ENCODE measurements at places on chromosomes 11 and 22.

- DNase-seq, result no peak
Observed at GRCh38 chr11:120400564-120401364, 64.6 kb downstream of the ARHGEF12 start.

GRCh38 chr11:126601550-126602215 is 246.2 kb downstream of the ST3GAL4 start:
- no peak for DNase-seq

DNA sequence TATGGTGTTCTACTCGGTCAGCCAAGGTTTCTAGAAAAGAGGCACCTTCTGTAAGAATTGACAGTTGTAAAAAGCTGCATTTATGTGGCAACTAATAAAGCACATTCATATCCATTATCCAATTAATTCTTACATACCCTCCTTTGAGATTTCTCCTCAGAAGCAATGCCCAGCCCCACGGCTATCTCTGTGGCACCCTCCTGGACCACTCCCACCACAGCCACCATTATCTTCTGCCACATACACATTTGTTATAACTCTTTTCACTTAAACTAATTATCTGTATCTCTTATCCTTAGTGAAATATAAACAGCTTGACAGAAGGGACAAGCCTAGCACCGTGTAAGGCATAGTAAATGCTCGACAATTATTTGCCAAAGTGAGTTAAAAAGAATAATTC is 48.5 kb downstream of the PAK1 start:
- no peak for DNase-seq

DNA sequence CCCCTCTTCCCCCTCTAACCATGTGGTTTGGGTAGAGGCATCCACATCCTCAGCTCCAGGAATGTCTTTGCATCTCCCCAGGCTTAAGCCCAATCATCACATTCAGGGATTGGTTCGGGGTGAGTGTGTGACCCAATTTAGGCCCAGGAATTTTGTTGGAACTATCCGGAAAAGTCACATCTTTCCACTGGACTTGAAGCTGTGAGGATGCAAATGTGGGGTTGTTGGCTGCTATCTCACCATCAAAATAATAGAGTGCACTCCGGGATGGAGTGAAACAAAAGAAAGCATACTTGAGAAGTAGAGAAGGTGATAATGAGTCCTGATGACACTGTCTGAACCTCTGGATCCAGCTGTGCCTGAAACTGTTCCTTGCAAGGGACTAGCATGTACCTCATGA is 33.8 kb upstream of the OLFML1 start:
- no peak for DNase-seq

DNA sequence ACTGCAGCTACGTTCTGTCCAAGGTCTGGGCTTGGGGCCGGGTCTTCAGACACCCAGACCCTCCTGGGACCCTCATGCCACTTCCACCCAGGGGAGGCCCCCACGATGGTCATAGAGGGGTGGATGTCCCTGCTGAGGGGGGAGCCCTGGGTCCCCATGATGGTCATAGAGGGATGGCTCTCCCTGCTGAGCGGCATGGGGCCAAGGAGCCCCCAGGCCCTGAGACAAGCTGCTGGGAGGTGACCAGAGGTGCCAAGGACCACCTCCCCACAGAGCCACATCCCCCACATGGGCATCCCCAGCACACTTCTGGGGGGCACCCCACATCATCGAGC is 7.2 kb downstream of the MUC5B start:
- DNase-seq, result no peak

DNA sequence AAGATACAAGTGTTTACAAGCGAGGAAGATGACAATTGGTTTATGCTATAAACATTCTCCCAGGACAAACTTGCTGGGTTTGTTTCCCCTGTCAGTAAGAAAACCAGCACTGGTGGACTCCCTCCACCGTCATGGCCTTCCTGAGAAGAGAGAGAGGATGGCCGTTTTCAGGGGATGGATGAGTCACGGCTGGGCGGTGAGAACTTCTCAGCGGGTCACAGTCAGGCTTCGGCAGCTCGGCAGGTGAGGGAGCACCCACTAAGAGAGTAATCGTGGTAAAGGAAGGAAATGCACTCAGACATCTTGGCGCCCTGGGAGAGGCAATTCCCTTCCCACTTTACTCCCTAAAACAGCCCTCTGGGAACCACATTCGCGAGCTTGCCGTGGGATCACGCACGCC is 83.9 kb downstream of the NCAM1 start:
- DNase-seq, result no peak

- no peak for DNase-seq
Observed at GRCh38 chr11:58742140-58742539, 10.4 kb upstream of the GLYAT start.

DNA sequence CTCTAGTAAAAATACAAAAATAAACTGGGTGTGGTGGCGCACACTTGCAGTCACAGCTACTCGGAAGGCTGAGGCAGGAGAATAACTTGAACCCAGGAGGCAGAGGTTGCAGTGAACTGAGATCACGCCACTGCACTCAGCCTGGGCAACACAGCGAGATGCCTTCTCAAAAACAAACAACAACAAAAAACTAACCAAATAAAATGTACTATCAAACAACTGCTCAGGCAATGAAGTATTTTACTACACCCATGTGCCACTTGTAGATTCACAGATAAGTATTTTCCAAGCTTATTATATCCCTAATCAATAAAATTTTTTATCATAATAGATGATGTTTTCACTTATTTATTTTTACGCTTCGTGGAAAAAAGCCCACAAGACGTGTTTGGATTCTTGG is 924 bp downstream of the C11orf65 start:
- no peak for DNase-seq

DNA sequence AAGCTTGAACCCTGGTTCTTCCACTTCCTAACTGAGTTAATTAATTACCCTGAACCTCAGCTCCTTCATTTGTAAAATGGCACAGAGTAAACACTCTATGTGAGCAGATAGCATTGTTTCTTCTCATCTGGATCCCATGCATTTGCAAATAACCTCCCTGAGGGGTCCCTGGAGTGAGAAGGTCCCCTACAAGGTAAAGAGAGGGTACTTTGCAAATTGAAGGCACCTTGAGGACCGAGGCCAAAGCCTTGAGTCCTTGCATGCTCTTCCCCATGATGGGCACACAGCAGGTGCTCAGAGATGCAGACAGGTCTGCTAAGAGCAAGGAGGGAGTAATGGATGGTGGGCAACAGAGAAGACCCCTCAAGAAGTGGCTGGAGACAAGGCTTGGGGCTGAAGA is 33.2 kb downstream of the OTOG start:
- no peak for DNase-seq

DNA sequence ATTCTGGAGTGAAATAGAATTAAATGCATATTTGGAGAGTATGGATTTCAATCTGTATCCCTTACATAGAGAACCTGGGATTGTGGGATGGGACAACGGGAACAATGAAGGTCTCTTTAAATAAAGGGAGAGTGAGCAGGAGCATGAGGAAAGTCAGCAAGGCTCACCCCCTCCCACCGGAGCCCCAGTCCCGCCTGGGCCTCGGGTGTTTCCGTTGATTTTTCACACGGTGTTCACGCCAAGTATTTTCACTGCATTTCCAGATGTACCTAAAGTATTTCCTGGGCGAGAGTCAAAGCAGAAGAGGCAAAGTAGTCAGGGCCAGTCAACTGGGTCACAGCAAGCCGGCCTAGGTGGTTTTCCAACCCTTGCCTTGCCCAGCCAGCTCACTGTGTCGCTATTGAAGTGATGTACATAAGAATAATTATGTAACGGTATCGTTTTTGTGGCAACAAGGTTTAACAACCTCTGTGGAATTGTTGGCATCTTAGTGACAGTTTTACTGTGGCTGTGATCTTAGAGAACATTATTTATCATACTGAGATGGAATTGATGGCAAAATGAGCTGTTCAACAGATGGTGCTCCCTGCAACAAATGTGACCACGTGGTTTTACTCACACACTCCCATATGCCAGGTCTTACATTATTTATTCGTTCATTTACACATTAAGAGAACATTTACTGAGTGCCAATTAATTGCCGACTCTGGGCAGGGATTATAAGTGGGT is 177.3 kb downstream of the ADAMTS15 start:
- DNase-seq, result no peak

- no peak for DNase-seq
Observed at GRCh38 chr22:17269224-17269606, 50.0 kb upstream of the ADA2 start.

- no peak for DNase-seq
Observed at GRCh38 chr11:110243791-110244190, 52.6 kb downstream of the RDX start.

GRCh38 chr22:27302501-27302900 is 499.1 kb downstream of the MN1 start:
- DNase-seq, result no peak

DNA sequence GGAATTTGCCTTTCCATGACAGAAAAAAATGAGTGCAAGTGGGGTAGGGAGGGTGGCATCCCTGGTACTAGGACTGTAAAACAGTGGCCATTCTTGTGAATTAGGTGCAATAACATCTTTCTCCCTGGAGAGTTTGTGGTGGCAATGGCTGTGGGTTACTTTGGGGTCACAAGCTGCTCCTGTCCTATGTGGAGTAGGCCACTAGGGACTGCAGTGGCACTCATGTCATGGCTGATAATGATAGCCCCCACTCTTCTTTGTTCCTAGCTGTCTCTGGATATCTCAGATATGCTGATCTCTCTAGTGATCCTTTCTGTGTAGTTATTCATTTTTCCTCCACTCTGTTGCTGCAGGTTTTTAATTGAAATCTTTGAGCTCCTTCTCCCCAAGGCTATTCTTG is 270.5 kb upstream of the CHORDC1 start:
- DNase-seq, result no peak

DNA sequence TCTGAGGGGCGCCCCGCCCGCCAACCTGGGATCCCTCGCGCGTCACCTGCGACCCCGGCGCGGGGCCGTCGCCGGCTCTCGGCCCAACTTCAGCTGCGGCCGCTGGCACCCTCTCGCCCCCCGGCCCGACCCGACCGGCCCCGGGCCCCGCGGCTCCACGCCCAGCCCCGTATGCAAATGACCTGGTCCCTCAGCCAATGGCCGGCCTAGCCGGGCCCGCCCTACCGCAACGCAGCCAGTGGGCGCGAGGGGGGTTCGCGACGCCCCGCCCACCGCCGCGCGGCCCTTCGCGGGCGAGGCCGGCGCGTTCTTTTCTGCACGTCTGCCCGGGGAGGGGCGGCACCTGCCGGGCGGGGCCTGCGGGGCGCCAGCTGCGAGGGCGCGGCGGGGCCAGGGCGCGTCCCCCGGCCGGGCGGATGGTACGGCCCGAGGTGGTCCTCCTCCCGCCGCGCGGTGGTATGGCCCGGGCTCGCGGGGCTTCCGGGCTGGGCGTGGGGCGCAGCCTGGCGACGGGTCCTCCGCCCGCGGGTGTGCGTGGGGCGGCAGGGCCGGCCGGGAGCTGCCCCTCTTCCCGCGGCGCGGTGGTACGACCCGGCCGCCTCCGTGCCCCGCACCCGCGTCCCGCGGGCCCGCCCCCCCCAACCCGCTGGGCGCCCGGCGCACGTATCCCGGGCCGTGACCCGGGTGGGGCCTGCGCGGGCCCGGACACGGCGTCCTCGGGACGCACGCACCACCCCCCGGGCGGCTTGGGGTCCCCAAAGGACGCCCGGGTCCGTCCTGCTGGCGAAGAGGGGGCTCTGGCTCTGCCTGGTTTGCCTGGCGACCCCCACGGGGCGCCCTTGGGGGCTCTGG is 7.7 kb upstream of the PHRF1 start:
- peak; percentile 87 for DNase-seq

DNA sequence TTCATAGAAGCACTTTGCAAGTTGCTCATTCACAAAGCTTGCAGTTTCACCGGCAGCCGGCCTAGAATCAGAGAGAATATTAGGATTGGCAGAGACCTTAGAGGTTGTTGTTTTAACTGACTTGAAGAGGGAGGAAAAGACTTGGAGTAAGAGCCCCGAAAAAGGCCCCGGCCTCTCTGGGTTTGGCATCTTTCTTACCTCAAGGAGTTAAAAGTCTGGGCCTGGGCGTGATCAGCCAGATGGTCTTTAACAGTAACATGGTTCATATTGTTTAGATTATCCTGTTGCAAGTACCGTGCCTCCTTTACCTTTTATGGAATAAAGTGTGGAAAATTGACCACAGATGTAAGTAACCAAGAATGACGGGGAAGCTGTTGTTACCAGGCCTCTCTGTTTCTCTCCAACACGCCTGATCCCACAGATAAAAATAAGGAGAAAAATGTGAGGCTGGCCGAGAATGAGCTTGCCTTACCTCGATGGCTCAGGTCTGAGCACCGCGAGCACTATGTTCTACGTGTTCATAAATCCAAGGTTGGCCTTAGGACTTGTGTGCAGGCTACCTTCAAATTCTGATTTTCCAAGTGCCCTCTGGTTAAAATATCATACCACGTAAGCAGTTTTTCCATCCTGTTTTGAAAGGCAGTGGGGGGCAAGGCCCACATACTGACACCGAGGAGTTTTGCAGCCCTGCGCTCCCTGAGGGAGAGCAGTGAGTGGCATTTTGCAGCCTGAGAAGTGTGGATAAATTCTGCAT is 56.4 kb downstream of the PARVA start:
- DNase-seq, result no peak

GRCh38 chr22:32971276-32971675 is 86.9 kb downstream of the SYN3 start:
- no peak for DNase-seq

DNA sequence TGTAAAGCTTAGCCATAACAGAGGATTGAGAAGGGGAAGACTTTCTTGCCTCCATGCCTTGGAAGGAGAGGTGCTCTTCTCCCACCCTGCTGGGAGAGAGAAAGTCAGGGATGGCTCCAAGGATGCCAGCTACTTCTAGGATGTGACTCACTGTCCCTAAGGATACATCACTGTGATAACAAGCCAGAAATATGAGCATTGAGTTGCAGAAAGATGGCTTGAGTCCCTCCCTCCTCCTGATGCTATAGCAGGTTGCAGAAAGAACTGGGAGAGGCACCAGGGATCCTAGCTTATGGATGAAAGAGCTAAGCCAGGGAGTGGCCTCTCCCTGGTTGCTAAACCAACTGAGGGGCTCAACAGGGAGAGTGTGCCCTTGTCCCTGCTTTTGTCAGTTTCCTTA is 27.8 kb upstream of the FJX1 start:
- DNase-seq, result no peak

DNA sequence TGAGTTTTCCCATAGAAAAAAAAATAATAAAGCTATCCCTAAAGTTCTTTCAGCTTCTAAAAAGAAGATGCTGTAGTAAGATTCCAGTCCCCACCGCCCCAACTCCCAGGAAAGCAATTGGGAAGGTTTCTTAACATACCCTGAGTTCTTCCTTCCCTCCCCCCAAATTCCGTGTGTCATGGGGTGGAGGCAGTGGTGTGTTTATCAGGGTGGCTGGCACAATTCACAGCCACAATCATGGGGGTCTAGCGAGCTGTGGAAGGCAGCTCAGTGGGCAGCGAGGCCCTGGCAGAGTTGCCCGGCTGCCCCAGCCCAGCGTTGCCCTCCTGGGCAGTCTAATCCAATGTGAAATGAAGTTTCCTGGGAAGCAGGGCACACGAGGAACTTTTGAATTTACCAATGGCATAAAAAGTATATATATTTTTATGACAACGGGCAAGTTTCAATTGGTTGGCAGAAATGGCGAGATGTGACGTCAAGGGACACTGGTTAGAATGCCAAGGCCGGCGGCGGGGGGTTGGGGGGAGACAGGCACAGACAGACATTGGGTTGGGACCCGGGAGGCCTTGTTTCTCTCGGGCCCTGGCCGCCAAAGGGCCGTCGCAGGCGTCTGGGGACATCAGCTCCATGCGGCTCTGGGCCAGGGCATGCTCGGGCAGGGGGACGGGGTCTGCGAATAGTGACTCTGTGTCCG is 80.7 kb upstream of the PPARA start:
- DNase-seq, result no peak
